ENCODE measurements at places on chromosomes 5 and 9.

- no peak for DNase-seq
Observed at GRCh38 chr9:68446836-68447235, 90.4 kb downstream of the PGM5 start.

DNA sequence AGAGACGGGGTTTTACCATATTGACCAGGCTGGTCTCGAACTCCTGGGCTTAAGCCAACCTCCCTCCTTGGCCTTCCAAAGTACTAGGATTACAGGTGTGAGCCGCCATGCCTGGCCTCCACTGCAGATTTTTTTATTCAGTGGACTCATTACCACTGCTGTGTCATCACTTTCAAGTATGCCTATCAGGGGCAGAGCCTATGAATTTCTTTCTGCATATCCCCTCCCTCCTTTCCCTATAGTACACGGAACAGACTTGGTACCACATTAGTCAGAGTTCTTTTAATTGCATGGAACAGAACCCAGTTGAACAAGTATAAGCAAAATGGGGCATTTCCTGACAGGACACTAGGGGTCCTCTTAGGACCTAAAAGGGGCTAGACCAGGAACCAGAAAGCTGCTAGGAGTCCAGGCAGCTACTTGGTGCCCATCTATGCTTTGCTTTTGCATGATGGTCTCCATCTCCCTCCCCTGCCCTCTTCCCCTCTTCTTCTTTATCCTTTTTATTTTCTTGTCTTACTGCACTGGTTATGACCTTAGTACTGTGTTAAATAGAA lies 5.8 kb downstream of the BSPRY start:
- DNase-seq = no peak

DNA sequence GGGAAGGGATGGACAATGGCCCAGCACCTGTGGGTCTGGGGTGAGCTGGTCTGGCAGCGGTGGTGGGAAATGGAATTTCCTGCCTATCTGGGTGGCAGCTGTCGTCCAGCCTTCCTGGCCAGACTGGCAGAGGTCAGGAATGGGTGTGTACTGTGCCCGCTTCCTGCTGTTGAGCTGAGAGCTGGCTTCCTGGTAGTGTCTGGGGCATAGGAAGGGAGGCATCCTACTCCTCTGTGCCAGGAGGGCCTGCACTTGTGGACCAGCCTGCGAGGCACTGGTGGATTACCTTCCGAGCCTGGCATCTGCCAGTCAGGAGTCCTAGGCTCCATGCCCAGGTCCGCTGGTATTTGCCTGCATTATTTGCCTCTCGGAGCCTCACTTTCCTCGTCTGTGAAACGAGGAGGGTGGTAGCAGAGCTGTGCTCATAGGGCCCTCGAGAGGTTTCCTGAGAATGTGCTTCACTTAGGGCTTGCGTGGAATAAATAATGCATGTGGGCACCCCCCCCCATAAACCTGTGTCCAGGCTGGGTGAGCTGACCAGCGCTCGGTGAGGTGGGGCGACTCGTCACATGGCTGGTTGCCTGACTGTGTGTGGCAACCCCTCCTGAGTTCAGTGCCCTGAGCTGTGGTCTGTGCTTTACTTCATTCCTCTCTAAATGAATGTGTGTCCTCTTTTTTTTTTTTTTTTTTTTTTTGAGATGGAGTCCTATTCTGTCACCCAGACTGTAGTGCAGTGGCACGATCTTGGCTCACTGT lies 47.7 kb downstream of the HMCN2 start:
- no peak for DNase-seq

GRCh38 chr5:149114403-149115312 lies 26.6 kb upstream of the ABLIM3 start:
- peak; percentile 18 for DNase-seq
